ENCODE measurements at places on chromosomes 13 and 19.

DNA sequence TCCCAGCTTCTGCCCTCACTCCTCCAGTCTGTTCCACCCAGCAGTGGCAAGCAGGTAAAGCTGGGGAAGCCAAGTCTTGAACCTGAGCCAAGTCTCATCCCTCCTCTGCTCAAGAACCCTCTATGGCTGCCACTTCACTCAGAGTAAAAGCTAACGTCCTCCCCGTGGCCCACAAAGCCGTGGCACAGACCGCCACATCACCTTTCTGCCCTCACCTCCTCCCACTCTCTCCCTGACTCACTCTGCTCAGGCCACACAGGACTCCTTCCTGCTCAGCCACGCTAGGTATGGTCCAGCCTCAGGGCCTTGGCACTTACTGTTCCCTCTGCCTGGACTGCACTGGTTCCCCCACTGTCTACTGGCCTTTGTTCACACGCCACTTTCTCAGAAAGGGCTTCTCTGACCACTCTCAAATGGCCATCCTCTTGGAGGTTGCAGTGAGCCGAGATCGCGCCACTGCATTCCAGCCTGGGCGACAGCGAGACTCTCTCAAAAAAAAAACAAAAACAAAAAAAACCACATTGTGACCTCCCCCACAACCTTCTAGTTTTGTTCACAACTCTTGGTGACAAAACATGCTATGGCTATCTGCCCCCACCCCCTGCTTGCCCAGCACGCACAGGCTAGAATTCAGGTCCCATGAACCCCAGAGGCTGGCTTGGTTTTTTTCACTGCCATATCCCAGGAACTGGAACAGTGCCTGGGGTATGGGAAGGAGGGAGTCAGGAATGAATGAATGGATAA, 15.8 kb downstream of the NDUFB7 start:
- DNase-seq: no peak

DNA sequence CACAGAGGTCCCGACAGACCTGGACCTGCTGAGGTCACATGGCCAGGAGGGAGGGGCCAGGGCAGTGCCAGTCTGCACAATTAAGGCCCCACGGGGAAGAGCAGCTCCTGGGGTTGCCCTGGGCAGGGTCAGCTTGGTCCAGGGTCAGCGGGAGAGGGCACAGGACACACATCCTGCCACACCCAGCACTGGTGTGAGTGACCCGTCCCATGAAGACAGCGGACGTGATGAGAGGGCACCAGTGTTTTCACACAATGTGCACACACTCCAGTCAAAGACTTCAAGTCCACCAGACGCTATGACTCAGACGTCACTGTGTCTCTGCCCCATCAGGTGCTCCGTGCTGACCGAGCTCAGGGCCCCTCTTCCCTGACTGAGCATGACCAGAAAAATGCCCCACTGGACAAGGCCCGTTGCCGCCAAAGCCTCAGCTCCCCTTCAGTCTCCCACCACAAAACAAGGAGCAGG, 4.2 kb downstream of the TMEM259 start:
- DNase-seq: no peak

- DNase-seq: no peak
Measured at GRCh38 chr13:48930918-48931317, 44.8 kb upstream of the FNDC3A start.

- DNase-seq: no peak
Measured at GRCh38 chr13:99657848-99658260, 156.6 kb downstream of the TM9SF2 start.

GRCh38 chr19:48752496-48753365, at the start of gene FUT1:
Gene FUT1 (minus strand): TSS chr19:48752641. CDS start chr19:48751281, 1,360 bp downstream.
- peak; percentile 95 for DNase-seq

GRCh38 chr13:108911807-108912206, 282.4 kb downstream of the MYO16 start:
- DNase-seq: no peak

GRCh38 chr13:112174476-112175110, 107.6 kb downstream of the SOX1 start:
- no peak for DNase-seq

- DNase-seq: peak; percentile 77
Measured at GRCh38 chr13:50275392-50276063, 260.3 kb downstream of the KCNRG start.

- no peak for DNase-seq
Measured at GRCh38 chr19:5424192-5424973, 30.8 kb upstream of the ZNRF4 start.

- no peak for DNase-seq
Measured at GRCh38 chr13:70829748-70830147, 721.5 kb upstream of the KLHL1 start.

DNA sequence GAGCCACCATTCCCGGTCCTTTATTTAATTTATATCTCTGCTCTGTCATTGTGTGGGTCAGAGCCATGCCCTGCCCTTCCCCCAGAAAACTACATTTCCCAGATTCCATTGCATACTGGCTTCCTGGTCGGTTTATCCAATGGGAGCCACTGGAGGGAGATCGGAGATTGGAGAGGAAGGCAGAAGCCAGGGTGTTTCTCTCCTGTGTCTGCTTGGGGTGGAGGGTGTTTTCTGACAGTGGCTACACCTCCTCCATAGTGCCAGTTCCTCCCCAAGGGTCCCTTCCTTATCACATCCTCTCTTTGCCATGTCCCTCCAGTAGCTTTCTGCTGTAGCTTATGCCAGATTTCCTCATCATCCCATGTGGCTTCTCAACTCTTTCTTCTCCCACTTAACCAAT, 19.0 kb downstream of the OLFM2 start:
- peak; percentile 13 for DNase-seq

DNA sequence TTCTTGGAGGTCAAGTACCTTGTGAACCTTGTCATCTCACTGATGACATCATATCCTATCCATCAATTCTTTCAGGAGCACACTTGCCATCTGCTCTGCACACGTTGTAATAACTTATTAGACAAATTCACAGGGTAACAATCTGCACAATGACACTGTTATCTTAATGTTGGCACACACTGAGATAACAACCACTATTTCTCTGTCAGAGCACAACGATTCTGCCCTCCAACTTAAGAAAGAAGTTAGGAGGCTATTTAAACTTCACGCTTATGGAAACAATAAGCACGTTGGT, 351.3 kb downstream of the DACH1 start:
- no peak for DNase-seq

GRCh38 chr19:50319156-50319555, 10.0 kb downstream of the KCNC3 start:
- DNase-seq: no peak

DNA sequence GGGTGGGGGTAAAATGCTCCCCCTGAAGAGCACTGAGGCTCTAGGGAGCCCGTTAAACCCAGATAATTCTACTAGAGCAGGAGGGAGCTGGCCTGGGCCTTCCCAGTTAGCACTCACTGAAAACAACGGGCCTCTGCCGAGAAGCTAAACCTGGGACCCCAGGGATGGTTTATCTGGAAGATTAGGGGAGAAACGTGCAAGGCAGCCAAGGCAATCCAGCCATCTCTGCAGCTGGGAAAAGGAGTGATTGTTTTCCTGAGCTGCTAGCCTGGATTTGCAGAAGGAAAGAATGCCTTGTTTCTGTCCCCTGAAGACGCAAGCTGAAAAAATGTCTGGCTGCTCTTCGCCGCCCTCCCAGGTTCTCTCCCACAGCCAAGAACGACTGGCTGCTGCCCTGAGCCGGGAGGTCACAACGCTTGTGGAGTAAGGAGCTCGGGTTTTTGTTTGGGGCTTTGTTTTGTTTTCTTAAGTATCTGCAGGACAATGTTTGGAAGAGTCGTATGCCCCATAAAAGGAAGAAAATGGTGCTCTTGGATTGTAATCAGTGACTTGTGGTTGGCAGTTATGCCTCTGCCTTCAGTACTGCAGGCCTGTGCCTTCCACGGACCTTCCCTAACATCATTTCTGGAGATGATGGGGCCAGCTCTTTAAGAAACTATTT, 31.5 kb downstream of the COL4A2 start:
- DNase-seq: no peak

DNA sequence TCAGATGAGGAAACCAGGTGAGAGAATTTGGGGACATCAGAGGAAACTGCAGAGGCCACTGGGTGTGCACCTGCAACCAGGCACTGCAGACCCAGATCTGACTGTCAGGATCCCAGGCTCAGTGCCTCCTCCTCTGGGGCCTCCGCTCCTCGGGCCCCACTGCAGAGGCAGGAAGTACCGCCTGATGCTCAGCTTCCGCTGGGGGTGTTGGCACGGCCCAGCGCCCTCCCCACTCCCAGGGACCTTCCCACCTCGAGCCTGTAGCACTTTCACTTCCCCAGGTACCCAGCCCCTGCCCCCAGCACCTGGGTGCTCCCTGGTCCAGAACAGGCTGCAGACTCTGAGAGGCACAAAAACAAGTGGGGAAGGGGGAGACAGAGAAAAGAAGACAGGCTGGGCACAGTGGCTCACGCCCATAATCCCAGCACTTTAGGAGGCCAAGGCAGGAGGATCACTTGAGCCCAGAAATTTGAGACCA, 1.4 kb upstream of the CD37 start:
- no peak for DNase-seq

All from DMS153 (cell line).